ENCODE measurements at places on chromosomes 16 and 17.

- peak; percentile 82 for DNase-seq
Measured at GRCh38 chr17:32486701-32487472, at the start of gene CDK5R1. Gene CDK5R1 (plus strand): TSS chr17:32486993. CDS start chr17:32487621, 628 bp downstream.

GRCh38 chr16:88365244-88365865 lies 17.4 kb upstream of the ZNF469 start:
- DNase-seq: no peak

DNA sequence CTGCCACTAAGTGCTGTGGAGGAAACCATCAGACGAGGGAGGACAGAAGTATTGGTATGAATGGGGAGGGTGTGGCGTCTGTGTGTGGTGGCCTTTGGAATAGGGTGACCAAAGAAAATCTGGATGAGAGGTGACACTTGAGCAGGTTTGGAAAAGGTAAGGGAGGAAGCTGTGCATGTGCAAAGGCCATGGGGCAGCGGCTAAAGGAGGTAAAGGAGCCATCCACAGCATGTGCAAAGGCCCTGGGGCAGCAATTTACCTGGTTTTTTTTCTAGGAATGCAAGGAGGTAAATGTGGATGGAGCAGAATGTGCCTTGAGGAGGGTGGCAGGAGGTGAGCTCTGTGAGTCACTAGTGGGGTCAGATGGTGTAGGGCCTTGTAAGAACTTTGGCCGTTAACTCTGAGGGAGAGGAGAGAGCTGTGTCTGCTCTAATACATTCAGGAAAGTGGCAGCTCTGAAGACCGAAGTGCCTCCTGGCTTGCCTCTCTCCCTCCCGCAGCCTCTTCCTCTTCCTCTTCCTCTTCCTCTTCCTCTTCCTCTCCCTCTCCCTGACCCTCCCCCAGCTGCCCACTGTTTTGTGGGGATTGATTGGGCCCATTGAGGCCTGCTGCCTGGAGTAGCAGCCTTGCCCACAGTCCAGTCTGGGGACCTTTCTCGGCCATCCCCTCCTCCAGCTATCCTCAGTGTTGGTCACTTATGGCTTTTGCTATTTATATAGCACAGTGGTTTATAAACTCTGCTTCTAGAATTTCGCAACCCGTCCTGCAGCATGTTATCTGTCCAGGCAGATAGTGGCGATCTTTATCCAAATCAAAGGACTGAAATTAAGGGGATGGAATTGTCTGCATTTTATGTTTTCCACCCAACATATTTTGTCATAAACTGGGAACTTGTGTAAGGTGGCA lies 38.7 kb downstream of the CMIP start:
- DNase-seq: no peak

DNA sequence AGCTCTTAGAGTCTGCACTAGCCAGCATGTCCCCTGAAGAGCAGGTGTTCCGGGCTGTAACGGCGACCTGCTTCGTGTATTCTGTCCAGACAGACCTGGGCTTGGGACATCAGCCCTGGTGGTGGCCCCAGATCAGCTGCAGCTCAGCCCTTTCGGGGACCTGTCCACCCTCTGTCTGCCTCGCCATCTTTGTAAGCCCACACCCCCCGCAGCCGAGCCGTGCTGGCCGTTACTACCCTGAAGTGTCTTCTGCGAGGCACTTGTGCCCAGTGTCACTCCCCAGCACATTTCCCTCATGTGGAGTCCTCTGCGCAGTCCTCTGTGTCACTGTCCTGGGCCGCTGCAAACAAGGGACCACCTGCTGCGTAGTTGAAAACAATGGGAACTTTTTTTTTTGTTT lies 10.4 kb downstream of the CARD14 start:
- DNase-seq: no peak

- no peak for DNase-seq
Measured at GRCh38 chr17:42809250-42809649, 10.6 kb downstream of the CNTD1 start.

DNA sequence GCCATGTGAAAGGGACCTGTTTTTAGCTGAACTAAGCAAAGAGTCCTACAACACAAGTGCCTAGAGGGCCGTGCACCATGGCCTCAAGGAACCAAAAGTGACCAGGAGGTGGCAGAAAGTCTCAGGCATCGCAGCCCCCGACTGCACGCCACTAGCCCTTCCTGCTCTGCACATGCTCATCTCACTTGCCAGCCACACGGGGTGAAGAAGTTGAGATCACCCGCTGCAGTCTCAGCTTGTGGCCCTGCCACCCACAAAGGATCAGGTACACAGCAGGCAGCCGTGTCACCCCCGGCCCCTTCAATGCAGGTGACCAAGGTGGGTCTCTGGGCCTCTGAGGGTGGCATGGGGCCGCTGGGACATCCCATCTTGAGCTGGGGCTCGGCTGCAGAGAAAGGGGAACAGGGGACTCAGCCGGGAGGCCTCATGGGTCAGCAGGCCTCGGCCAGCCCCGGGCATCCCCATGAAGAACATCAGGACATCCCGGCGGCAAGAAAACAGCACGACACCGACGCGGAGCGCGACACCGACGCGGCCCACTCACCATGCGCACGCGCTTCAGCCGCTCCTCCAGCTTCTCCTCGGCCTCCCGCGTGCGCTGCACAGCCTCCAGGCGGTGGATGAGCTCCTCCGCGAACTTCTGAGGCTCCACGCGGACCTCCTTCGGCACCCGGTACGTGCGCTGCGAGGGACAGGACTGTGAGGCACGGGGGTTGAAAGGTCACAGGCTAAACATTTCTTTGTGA lies 21.0 kb downstream of the PDIA2 start:
- DNase-seq: no peak

DNA sequence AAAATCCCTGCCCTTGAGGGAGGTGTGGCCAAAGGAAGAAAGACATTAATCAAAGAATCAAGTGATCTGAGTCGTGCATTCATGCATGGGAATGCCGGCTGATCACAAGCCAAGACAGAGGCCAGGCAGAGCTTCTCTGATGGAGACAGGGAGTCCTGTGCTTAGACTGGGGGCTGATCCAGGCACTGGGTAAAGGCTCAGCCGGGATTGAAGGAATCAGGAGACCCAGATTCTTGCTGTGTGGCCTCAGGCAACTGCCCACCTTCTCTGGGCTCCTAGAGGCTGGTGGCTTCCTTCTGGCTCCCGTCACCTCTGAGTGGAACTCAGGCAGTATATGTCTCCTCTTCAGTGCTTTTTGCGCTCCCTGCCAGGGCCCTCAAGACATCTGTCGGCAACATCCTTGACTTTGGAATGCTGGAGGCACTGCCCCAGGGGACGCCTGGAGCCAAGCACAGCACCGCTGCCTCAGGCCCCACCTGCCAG lies 17.7 kb downstream of the RAI1 start:
- DNase-seq: peak; percentile 84

DNA sequence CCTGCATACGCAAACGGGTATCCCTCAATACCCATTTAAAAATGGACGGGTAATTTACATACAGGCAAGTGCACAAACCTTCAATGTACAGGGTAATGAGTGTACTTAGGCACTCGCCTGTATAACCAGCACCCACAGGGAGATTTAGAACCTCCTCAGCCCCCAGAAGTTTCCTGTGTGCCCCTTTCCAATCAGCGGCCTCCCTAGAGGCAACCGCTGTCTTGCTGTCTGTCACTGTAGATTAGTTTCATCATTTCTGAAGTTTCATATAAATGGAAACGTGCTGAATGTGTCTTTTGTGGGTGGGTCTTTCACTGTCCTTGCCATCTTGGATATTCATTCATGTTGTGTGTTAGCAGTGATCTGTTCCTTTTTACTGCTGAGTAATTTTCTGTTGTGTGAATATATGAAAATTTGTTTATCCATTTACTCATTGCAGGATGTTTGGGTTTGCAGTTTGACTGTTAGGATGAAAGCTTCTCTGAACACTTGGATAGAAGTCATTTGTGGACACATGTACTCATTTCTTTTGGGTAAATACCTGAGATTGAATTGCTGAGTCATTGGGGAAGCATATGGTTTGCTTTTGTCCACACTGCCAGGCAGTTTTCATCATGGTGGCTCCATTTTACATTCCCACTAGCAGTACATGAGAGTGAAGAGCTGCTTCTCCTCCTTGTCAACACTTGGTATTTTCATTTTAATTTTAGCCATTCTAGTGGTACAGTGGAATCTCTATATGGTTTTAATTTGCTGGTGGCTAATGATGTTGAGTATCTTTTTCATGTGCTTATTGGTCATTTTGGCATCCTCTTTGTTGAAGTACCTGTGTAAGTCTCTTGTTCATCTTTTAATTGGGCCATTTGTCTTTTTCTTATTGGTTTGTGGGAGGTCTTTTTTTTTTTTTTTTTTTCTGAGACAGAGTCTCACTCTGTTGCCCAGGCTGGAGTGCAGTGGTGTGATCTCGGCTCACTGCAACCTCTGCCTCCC lies 2.1 kb upstream of the ADCY7 start:
- DNase-seq: no peak

- no peak for DNase-seq
Measured at GRCh38 chr17:55168958-55169687, 95.6 kb upstream of the HLF start.

GRCh38 chr17:51630101-51630671 lies 369.8 kb downstream of the UTP18 start:
- DNase-seq: no peak

- DNase-seq: peak; percentile 26
Measured at GRCh38 chr16:11986521-11987057, 10.1 kb downstream of the SNX29 start.

GRCh38 chr17:19718613-19719354 lies 2.4 kb upstream of the SLC47A2 start:
- no peak for DNase-seq

- DNase-seq: no peak
Measured at GRCh38 chr16:89971495-89972243, 23.1 kb downstream of the DEF8 start.

GRCh38 chr17:51078009-51078592 lies 42.6 kb downstream of the SPAG9 start:
- no peak for DNase-seq

- DNase-seq: no peak
Measured at GRCh38 chr17:61253362-61253761, 146.3 kb upstream of the TBX2 start.

DNA sequence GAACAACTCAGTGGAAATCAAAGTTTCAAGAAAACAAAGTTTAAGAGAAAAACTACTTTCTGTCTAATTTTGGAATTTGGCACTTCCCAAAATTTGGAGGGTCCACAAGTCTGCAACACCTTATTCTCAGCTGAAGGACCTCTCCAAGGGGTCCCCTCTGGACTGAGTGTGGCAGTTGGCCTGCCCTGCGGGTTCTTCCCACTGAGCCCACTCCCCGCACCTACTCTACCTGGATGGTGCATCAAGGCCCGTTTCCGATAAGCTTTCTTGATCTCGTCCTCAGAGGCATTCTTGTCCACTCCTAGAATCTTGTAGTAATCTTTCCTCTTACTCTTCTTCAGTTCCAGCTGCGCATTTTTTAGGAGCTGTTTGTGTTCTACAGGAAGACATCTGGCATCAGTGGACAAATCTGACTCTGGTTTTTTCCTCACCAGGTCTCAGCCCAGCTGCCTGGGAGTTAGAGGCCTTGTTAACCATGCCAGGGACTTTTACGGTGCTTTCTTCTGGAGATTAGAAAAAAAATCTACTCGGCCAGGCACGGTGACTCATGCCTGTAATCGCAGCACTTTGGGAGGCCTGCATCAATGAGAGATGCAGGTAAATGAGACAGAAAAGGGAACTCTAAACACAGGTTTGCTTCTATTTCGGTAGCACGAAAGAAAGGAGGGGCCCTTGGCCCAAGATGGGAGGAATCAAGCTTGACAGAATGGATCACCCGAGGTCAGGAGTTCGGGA lies 15.6 kb downstream of the CNP start:
- DNase-seq: no peak

DNA sequence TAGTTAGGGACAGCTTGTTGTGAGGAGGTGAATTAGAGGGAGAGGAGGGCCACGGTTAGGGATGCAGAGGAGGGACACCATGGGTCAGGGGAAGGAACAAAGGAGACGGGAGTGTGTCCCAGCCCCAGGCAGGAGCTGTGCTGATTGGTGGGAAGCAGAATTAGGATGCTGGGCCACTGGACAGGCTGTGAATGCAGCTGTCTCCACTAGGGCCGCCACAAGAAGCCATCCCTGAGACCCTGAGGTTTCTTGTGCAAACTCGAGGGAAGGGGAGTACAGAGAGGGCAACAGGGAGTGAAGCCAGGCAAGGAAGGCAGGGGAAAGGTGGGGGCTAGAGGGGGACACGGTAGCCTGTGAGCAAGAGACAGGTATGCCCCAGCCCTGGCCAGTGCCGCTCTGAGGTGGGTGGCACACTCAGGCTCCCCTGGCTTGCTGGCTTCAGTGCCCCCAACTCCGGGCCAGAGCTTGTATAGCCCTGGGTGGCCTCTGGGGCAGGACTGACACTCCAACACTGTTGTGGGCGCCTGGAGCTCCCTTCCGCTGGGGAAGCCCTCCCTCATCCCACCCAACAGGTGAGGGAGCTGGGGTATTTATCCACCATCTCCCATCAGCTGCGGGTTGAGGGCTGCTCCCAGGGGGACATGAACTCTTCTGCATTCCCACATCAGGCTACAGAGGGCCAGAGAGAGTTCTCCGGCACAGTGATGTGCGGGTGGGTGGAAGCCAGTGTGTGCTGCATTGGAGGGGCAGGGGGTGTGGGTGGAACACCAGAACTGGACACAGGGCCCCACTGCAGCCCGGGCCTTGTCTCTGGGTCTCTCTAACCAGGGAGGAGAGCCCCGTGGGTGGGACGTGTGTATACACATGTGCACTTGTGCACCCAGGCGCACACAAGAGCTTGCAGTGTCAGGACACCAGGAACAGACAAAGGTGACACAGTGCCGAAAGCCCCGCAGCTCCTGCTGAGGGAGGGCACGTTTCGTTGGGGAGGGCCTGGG lies 8.3 kb upstream of the SPPL2C start:
- no peak for DNase-seq

DNA sequence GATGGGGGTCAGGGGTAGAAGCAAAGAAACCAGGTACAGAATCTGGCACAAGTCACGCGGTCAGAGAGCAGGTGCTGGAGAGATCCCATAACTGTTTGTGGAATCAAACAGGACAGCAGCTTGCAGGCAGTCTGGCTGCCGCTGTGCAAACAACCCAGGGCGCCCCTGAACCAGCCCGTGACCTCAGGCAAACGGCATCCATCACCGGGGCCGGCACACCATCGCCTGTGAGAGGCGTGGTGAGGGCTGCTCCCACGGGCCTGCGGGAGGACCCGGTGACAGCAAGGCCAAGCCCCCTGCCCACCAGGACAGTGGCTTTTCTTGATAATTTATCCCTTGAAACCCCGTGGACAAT lies 47.9 kb downstream of the CBFA2T3 start:
- DNase-seq: peak; percentile 47

- DNase-seq: no peak
Measured at GRCh38 chr16:28295276-28295675, 3.0 kb downstream of the SBK1 start.

GRCh38 chr17:1965556-1966273 lies 59.4 kb downstream of the RTN4RL1 start:
- DNase-seq: peak; percentile 79

DNA sequence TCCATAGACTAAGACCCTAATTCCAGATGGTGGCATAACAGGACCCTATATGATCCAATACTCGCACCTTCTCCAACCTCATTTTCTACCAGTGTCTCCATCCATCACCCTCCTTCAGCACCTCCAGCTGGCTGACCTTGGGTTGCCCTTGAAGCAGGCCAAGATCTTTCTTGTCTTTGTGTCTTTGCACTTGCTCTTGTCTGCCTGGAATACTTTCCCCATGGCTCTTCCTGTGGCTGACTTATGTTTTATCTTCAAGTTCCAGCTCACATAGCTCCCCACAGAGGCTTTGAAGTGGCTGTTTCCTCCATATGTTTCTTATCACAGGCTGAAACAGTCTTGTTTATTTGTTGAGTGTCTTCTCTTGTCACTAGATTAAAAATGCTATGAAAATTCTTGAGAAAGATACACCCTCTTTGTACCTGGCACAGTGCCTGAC lies 29.6 kb upstream of the MMD start:
- DNase-seq: no peak

- DNase-seq: peak; percentile 73
Measured at GRCh38 chr17:82051776-82052637, at the start of the genes GPS1 and RFNG. Gene GPS1 (plus strand): TSS chr17:82051898. CDS start chr17:82051932, 34 bp downstream. Gene RFNG (minus strand): TSS chr17:82051811. CDS start chr17:82051766, 45 bp downstream.
